ENCODE measurements at places on chromosomes 6 and 20.
A peak's percentile ranks its signal among the peaks of the same experiment; 100 is the strongest.

DNA sequence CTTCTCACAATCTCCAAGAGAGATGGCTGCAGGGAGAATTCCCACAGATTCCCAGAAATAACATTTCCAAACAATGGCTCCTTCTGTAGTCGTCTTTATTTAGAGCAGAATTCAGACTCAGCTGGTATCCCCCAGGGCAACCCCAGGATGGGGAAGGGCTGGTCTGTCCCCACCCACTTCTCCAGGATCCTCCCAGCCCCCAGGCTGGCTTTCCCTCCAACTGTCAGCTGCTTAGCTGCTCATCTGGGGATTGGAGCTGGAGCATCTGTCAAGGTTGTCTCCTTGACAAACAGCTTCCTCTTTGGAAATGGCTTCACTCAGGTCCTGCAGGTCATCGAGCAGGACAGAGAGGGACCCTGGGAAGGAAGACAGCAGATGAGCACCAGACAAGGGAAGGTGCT, 3.5 kb upstream of the PSORS1C2 start:
- no peak for DNase-seq

- no peak for DNase-seq
Measured at GRCh38 chr6:128316258-128316929, 204.0 kb downstream of the PTPRK start.

DNA sequence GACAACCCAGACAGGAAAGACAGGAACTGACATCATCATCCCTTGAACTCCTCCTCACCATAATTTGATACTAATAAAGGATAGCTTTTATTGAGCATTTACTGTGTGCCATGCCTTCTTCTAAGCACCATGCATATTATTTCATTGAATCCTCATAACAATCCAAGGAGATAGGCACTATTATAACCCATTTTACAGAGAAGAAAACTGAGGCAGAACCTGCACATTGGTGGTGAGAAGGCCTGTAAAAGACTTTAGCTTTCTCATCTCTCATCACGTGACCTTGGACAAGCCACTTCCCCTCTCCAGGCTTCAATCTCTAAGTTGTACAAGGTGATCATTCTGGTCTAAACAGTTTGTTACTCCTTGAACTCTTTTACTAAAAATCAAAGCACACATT, 34.5 kb upstream of the PREX1 start:
- DNase-seq = no peak

GRCh38 chr6:136037242-136037875, 185.9 kb downstream of the PDE7B start:
- no peak for DNase-seq

DNA sequence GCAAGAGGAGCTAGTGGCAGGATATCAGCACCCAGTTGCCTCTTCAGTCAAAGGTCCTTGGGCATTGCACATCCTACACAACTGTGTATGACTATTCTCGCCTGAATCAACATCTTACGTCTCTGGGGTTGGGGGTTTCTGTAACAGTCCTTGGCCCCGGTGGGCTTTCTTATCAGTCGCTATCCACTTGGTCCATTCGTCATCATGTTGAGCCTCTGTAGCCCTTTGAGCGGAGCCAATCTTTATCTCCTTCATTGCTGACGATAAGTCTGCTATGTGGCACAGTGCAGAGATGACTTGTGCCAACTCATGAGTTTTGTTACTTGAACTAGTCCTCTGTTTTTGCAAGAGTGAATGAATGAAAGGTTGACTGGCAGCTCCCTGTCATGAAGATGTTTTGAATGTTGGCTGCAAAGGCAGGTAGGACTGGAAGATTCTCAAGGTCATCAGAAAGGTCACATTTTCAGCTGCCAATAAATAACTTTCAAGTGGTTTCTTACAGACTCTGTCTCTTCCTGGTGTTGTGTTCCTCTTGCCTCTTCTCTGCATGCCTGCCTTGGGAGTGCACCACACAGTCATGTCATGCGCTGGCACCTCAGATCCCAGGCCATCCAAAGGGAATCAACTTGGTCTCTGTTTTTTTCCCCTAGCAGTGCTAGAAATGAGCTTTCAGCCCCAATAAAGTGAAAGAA, 238.9 kb downstream of the SLC24A3 start:
- no peak for DNase-seq

GRCh38 chr6:14924126-14925024, 321.5 kb upstream of the JARID2 start:
- DNase-seq = peak; percentile 94

DNA sequence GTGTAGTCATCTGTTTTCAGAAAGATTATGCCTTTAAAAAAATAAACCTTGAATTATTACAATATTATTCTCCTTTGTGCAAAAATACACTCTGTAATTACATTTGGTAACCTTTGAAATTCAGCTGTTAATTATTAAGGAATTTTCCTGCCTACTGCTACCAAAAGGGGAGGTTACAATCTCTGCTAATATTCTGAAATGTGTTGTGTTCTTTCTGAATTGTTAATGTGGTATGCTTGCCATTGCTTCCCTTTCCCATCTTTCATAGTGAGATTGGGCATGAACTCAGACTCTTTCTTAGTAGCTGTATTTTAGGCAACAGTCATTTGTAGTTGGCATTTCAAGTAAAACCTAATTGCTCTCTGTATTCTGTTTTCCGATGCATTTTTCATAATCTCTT, 73.0 kb downstream of the PHF3 start:
- no peak for DNase-seq

DNA sequence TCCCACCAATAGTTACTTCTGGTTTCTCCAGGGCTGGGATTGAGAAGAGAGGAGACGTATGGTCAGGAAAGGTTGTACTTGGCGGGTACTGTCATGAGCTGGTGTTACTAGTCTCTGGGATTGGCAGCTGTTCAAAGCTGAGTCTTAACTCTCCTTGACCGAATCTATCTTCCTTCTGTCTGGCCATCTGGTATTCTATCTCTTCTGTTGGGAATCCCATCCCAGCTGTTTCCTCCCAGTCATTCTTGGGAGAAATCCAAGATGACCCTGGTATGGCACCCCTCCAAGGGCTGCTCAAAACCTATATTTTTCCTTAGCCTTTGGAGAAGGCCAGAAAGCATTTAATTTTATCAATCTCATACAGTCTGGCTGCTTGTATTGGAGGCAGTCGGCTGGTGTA, 287.0 kb upstream of the CHD6 start:
- no peak for DNase-seq
